ENCODE measurements at places on chromosomes 3 and 15. TPM values are rescaled to one million over a fixed set of nuclear protein-coding genes. Genes with fewer than 3 reads are reported as not detected.

The SLC28A1 gene
- not detected for total RNA-seq

The CACNA2D3 gene
- 0.49 TPM for total RNA-seq

The CCDC191 gene
- 5.7 TPM for total RNA-seq

The ROBO2 gene
- not detected for total RNA-seq

The WDR76 gene
- total RNA-seq, result 12.8 TPM

The SAMMSON gene
- not detected for total RNA-seq

The CCDC66 gene
- 35.0 TPM for total RNA-seq

The CLDN18 gene
- total RNA-seq, result not detected

The C3orf49 gene
- total RNA-seq, result not detected

The XCR1 gene
- 0.21 TPM for total RNA-seq

The ANKRD63 gene
- total RNA-seq, result not detected

The PIF1 gene
- total RNA-seq, result 6.2 TPM

The SLC28A2 gene
- total RNA-seq, result not detected

The C2CD4B gene
- not detected for total RNA-seq

The ADPRH gene
- 6.2 TPM for total RNA-seq

The HTR3E gene
- total RNA-seq, result not detected

The CKMT1B gene
- not detected for total RNA-seq

The ALG3 gene
- total RNA-seq, result 18.4 TPM

The TM6SF1 gene
- 15.5 TPM for total RNA-seq

The VGLL3 gene
- not detected for total RNA-seq

The LRRIQ4 gene
- total RNA-seq, result not detected

The FNDC3B gene
- total RNA-seq, result 214 TPM

The SEMA6D gene
- total RNA-seq, result not detected

The GOLGA8A gene
- total RNA-seq, result 265 TPM

The PGBD4 gene
- total RNA-seq, result 4.2 TPM

The ADGRG7 gene
- total RNA-seq, result not detected

The SI gene
- not detected for total RNA-seq

The TBC1D21 gene
- total RNA-seq, result not detected

The OR5AC2 gene
- not detected for total RNA-seq

The CSPG5 gene
- 0.23 TPM for total RNA-seq

The CYP1A1 gene
- not detected for total RNA-seq

The GHSR gene
- 1.3 TPM for total RNA-seq

The CHRM5 gene
- total RNA-seq, result not detected

The B3GALNT1 gene
- total RNA-seq, result 2.5 TPM

The SUCLG2 gene
- total RNA-seq, result 55.8 TPM

The ZSCAN29 gene
- total RNA-seq, result 34.2 TPM

The KNG1 gene
- total RNA-seq, result not detected

The RASGRP1 gene
- 122 TPM for total RNA-seq

The GPR160 gene
- 5.5 TPM for total RNA-seq

The ECE2 gene
- not detected for total RNA-seq

The IMPG2 gene
- 0.72 TPM for total RNA-seq

The SCAANT1 gene
- total RNA-seq, result not detected

The MYO5C gene
- 0.45 TPM for total RNA-seq

The SQOR gene
- 36.5 TPM for total RNA-seq

The RARRES1 gene
- not detected for total RNA-seq

The ZNF620 gene
- total RNA-seq, result 6.0 TPM

The RFTN1 gene
- 115 TPM for total RNA-seq

The GOLGA8T gene
- 3.0 TPM for total RNA-seq

The TYRO3 gene
- 0.36 TPM for total RNA-seq

The MYL3 gene
- not detected for total RNA-seq

The P3H2 gene
- 0.43 TPM for total RNA-seq

The SH3GL3 gene
- total RNA-seq, result not detected

The TEX55 gene
- total RNA-seq, result not detected

The DPPA2 gene
- total RNA-seq, result not detected

The RBP2 gene
- not detected for total RNA-seq

The CATSPER2 gene
- 8.4 TPM for total RNA-seq

The FANCD2OS gene
- not detected for total RNA-seq

The CLDN16 gene
- not detected for total RNA-seq

The ARGFX gene
- not detected for total RNA-seq

The TRH gene
- not detected for total RNA-seq
